LHCN-M2 (cell line): ENCODE measurements at places on chromosomes 2 and 18. TPM values are rescaled to one million over a fixed set of nuclear protein-coding genes. Genes with fewer than 3 reads are reported as not detected.

GRCh38 chr2:238868067-238868524 lies 20.2 kb downstream of the TWIST2 start:
- peak; percentile 68 for DNase-seq

ASB18 gene
- total RNA-seq, result not detected in 2 replicates

- no peak for DNase-seq
Measured at GRCh38 chr2:105625632-105626031, 119.1 kb upstream of the NCK2 start.

GRCh38 chr2:225006730-225007129 lies 35.5 kb downstream of the DOCK10 start:
- no peak for DNase-seq

DNA sequence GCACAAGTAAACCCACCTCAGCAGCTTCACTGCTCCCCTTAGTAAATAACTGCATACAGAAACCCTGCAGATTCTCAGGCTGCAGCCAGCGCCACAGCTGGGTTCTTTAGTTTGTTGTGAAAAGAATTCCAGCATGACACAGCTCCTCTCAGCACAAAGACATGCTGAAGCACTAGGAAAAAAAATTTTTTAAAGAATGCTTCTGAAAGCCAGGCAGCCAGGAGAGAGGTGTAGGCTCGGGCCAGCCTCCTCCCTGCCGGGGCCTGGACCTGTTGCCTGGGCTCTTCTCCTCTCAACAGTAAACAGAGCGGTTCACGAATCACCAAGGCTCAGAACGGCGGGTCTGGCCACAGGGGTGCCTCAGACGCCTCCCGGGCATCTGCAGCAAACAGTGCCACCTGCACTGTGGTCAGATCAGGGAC lies 95.7 kb upstream of the POU3F3 start:
- no peak for DNase-seq

GRCh38 chr2:47334356-47335136 lies 68.4 kb upstream of the MSH2 start:
- DNase-seq, result no peak

DNA sequence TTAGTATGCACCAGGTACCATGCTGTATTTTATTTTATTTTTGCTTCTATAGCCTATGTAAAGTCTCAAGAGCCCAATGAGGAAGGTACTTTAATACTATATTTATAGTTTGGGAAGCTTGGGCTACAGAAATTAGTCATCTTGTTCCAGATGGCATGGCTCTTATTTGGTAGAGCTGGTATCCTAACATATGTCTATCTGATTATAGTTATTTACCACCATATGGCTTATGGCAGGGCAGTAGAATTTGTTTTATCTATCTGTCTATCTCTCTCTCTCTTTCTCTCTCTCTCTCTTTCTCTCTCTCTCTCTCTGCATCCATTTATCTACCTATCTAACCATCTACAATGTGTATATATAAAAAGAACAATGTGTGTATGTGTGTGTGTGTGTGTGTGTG lies 1293.7 kb upstream of the SLC39A10 start:
- DNase-seq, result no peak

GRCh38 chr2:156797832-156798231 lies 361.7 kb downstream of the GPD2 start:
- no peak for DNase-seq

DNA sequence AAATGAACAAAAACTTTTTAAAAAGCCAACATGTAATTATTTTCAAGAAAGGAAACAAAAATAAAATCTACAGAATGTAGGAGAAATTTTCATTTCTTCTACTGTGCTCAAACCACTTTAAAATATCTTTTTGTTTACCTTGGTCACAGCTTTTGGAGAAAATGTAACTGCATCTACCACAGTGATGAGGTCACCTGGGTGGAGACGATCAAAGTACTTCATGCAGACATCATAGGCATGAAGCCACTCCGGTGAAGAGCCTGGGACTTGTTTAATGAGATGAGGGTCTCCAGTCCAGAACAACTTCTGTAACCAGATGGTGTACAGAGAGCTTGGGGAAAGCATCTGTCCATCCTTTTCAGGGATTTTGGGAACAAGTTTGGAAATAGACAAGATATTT lies 285.8 kb downstream of the NBAS start:
- no peak for DNase-seq

DNA sequence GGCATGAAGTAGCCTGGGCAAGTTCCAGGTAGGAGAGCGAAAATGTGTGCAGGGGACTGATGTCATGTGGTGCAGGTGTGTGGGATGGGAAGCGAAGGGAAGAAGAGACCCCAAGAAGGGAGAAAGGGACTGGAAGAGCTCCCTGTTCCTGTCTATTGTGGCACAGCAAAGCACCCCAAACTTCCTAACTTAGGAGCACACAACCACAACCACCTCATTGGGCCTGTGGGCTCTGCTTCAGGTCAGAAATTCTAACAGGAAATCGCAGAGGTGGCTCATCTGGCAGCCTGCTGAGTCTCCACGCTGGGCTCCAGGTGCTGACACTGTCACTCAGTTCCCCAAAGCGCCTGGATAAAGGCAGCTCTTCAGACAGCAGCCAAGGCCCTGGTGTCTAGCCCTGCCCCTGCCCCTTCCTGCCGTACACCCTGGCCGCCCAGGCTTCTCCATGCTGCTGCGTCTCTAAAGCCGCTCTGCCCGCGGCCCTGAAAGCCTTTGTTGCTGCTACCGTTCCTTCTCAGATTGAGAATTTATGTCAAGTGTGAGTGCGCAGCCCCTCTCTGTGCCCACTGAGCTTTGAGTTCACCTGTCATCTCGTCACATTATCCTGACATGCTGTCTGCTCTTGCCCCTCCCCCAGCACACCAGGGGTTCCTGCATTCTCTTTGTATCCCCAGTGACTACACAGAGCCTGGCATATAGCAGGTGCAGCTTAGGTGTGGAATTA lies 140.2 kb upstream of the BCL2L11 start:
- DNase-seq, result no peak

CLK1 gene
- 35.4 and 44.3 TPM in 2 replicates for total RNA-seq

PTPRN gene
- total RNA-seq, result 1.5 and 2.8 TPM in 2 replicates

GRCh38 chr2:36633470-36634092 lies 35.6 kb upstream of the FEZ2 start:
- peak; percentile 40 for DNase-seq

- no peak for DNase-seq
Measured at GRCh38 chr18:52190631-52191030, 149.4 kb upstream of the DCC start.

FAHD2A gene
- total RNA-seq, result 27.1 and 29.8 TPM in 2 replicates

KIF3C gene
- 9.0 and 9.3 TPM in 2 replicates for total RNA-seq

- DNase-seq, result no peak
Measured at GRCh38 chr18:54555996-54556395, 35.0 kb upstream of the DYNAP start.

MROH2A gene
- not detected in 2 replicates for total RNA-seq

EDAR gene
- total RNA-seq, result not detected in 2 replicates

DNA sequence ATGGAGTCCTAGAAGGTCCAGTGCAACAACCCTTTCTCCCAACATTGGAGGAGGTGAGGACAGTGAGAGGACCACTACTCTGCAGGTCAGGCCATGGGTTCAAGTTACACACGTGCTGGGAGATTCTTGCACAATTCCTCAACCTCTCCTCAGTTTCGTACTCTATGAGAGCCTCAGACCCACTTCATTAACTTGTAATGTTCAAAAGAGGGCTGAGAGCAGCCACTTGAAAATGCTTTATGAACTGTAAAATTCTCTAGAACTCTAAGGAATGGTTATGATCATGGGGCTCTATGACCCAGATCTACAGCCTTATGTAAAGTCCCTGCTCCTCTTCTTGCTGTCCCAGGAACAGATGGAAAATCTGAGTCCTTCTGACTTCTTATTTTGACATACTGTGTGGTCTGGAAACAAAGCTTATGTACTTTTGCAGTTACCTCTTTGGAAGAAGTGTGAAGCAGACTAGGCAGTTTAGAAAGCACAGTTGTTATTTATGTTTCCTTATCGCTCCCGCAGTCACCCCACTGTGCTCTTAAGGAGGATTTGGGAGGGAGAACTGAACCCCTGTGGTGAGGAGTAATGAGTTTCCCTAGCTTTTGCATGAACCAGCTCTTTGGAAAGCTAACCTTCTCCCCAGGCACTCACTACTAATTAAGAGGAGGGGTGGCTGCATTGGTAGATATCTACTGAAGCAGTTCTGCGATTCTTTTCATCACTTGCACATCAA lies 296.6 kb downstream of the LRRTM1 start:
- DNase-seq, result no peak

RBM44 gene
- 0.06 and 0.34 TPM in 2 replicates for total RNA-seq

DNA sequence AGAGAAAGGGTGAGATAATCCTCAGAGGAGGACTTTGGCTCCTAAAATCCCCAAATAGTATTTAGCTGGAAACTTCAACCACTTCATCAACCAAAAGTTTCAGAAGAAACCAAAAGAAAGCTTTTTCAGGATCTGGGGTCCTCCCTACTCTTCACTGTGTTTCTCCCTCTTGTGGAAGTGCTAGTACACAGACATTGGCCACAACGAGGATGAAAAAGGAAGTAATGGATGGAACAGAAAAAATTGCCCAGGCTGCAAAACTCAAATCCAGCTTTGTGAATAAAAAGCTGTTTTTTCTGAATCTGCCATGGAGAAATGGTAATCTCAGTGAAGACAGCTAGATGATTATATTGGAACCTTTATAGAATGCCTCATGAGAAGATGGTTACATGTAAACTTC lies 4.0 kb downstream of the PID1 start:
- DNase-seq, result no peak

GRCh38 chr2:105364436-105365139 lies 27.2 kb downstream of the C2orf49 start:
- no peak for DNase-seq

DNA sequence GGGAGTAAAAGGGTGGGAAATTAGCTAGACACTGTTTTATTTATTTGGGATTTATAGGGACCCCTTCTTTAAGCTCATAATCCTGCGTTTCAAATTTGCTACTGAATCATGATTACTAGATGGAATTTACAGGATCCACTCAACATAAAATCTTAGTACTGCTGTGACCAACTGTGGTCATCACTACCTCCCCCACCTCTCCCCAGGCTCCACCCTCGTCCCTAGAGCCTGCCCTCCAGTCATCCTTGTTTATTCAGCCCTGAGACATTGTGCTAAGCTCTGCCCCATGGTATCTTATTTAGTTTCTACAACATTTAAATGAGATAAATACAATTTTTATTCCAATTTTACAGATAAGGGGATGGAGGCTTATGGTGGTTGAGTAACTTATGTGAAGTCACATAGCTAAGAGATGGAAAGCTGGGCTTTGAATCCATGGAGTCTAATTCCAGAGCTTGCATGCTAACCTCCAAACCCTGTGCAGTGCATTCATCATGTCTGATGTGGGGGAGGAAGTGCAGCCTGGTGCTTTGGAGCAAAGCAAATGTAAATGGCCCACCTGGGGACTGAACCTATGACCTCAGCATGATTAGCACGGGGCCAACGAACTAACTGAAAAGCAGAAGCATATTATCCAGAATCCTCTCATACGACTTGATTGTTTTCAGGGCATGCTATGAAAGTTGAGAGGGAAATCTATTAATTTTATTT lies 502.4 kb downstream of the TMEM182 start:
- no peak for DNase-seq

DNA sequence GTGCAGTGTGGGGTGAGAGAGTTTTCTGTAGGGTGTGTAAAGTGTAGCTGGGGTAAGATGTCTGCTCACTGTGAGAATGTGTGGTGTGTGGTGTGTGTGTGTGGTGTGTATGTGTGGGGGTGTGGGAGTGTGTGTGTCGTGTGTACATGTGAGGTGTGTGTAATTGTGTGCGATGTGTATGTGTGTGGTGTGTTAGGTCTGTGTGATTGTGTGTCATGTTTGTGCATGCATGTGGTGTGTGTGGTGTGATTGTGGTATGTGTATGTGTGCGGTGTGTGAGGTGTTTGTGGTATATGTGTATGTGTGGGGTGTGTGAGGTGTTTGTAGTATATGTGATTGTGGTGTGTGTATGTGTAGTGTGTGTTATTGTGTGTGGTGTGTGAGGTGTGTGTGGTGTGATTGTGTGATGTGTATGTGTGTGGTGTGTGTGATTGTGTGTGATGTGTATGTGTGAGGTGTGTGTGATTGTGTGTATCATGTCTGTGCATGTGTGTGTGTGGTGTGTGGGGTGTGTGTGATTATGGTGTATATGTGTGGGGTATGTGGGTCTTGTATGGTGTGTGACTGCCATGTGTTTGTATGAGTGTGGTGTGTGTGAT lies 241.7 kb upstream of the HDAC4 start:
- DNase-seq, result no peak

ANKRD30BL gene
- not detected in 2 replicates for total RNA-seq

GRCh38 chr2:203690441-203691047 lies 15.9 kb upstream of the CD28 start:
- peak; percentile 52 for DNase-seq

G6PC2 gene
- not detected in 2 replicates for total RNA-seq

GRCh38 chr2:229300790-229301189 lies 29.7 kb upstream of the PID1 start:
- DNase-seq, result peak; percentile 58

DNA sequence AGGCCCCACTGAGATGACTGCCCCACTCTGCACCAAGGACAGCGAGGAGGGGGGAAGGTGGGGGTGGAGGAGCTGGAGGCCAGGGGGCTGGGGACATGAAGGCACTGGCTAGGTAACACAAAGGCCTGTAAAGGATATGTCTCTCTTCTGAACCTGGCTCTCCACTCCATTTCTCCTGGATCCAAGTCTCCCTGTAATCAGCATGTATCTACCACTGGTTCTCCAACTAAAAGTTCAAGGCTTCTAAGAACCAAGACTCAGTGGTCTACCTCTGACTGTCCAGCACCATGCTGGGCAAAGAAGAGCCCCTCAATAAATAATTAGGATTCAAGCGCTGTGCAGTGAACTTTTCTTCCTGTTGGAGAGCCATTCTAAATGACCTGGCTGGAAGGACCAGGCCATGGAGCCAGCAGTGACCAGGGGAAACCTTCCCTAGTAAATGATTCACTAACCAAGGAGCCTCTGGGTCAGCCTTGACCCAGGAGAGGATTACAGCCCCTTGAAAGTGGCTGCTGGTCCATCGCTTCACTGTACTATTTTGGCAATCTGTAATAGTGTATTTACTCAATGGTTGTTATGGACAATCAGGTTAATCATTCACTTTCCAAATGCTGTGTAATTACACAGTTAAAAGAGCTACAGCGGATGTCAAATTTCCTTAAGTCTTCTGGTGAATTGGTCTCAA lies 73.2 kb downstream of the BCL11A start:
- DNase-seq, result no peak

- DNase-seq, result no peak
Measured at GRCh38 chr18:23538870-23539269, 35.6 kb downstream of the RMC1 start.

GRCh38 chr18:58087928-58088690 lies 44.1 kb downstream of the NEDD4L start:
- DNase-seq, result peak; percentile 26

GRCh38 chr2:198825534-198825933 lies 632.2 kb downstream of the SATB2 start:
- no peak for DNase-seq

DNA sequence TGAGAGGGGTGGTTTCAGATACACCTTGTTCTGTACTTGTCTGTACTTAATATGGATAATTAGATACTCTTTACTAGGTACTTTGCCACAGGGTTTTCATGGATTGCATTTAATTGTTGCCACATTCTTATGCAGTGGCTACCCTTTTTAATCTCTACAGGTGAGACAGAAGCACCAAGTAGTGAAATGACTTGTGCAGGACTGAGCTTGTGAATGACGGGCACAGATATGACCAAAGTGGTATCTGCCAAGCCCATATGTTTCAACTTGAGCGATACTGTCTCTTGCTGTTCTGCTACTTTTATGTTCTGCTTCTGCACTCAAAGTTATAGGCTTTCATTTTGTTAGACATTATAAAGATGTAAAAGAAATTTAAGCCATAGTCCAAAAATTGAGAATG lies 288.2 kb downstream of the ARHGAP15 start:
- no peak for DNase-seq

FAM237A gene
- total RNA-seq, result not detected in 2 replicates

SERPINB11 gene
- not detected in 2 replicates for total RNA-seq

GRCh38 chr2:127052057-127052770 lies 54.7 kb downstream of the BIN1 start:
- no peak for DNase-seq

ABCG8 gene
- not detected in 2 replicates for total RNA-seq
